ENCODE measurements at places on chromosomes 3 and 15. TPM values are rescaled to one million over a fixed set of nuclear protein-coding genes. Genes with fewer than 3 reads are reported as not detected.

The POC1A gene
- 3.1 TPM for total RNA-seq

The ADGRG7 gene
- 0.22 TPM for total RNA-seq

The ANKRD63 gene
- not detected for total RNA-seq

The POLG gene
- total RNA-seq, result 51.6 TPM

The LRRN1 gene
- total RNA-seq, result 61.6 TPM

The CMTM7 gene
- 6.9 TPM for total RNA-seq

The FAM43A gene
- total RNA-seq, result 22.7 TPM

The GREM1 gene
- total RNA-seq, result 1.2 TPM
